ENCODE measurements at places on chromosomes 1 and 21.

GRCh38 chr1:125065092-125065820 is 3880.5 kb downstream of the SRGAP2C start:
- DNase-seq: no peak

DNA sequence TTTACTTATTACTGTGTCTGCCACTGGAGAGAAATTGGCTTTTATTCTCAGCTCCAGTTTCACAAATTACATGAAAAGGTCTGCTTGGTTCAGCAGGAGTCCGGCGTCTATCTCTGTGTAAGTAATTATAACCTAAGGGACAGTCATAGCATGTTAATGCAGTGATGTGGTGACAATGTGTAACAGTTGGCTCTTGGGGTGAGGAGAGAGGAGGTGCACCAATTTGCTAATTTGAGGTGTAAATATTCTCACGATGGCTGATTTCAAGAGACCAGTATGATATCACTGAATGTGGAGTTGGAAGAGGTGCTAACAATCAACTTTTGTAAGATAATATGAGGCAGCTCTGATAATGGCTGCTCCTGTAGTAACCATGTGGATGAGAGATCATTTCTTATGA is 86.1 kb downstream of the CTH start:
- no peak for DNase-seq

DNA sequence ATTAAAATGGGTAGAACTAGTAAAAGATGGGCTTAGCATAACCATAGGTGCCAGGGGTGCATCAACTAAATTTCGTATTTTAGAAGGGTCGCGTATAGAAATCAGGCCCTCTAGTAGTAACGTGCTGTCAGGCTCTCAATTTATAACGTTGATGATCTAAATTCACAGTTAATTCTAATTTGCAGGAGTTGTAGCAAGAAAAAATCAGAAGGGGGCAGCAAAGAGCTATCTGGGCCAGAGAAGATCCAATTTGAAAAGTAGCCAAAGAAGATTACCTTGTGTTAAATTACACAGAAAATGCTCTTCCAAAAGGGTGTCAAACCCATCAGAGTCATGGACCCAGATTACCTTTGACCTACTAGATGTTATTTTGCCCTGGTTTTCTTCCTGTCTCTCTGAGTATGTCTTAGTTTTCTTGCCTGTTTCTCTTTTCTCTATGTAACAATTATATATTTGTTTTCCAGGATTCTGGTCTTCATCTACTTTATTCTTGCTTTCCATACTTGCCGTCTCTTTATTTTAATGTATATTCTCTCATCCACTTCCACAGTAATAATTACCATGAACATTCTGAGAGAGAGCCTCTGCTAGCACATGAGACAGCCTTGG is 1030.9 kb downstream of the AMY1C start:
- DNase-seq: no peak

DNA sequence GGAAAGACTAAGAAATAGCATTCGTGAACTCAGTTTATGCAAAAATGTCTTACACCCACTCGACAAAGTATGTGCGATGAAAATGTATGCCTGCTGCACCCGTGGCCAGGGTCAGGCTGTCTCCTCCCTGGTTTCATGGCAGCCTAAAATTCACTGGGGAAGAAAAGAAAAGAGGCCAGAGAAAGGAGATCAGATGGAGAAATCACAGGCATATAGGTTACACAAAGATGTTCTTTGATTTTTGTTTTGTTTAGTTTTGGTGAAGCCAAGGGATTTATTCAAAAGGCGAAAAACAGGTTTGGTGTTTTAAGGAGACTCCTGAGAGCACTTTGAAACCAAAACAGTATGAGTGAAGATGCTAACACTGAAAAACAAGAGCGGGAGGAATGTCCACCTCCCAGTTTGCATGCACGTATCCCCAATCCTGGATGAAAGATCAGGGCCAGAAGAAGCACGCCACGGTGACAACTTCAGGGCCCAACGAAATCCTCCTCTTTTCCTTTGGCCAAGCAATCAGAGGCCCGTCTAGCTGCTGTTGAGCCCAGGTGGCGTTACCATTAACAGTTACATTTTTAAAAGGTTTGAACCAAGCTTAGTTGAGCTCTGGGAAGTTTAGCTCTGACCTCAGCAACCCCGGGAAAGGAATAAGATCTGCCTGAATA is 992 bp upstream of the SSX2IP start:
- DNase-seq: no peak

DNA sequence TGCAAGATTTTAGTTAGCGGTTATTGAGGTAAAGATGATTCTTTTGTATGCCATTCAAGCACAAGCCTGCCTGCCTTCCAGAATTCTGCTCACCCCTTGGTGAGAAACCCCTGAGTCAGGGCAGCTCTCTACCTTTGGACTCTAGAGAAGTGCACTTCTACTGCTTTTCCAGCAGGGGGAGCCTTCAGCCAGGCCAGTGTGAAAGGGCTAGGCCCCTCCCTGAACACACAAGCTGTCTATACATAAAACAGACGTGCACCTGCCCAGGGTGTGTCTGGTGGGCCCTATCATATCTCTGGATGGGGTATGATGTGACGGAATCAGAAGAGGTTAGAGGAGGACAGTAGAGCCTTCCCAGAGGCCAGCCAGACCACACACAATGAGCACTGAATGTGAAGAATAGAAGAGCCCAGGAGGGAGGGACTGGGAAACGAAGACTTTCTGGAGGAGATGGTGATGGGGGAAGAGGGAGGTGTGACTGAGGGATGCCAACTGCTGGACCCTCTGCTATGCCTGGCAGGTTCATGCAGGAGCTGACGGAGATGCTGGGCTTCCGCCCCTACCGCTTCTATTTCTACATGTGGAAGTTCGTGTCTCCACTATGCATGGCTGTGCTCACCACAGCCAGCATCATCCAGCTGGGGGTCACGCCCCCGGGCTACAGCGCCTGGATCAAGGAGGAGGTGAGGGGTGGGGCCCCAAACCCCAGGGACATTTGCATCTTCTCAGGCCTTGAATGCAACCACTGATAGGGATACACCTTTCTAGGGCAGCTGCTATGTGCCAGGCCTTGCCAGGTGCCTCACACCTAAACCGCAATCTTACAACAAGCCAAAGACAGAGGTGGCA is 13.0 kb upstream of the KCNC4 start:
- DNase-seq: peak; percentile 25

DNA sequence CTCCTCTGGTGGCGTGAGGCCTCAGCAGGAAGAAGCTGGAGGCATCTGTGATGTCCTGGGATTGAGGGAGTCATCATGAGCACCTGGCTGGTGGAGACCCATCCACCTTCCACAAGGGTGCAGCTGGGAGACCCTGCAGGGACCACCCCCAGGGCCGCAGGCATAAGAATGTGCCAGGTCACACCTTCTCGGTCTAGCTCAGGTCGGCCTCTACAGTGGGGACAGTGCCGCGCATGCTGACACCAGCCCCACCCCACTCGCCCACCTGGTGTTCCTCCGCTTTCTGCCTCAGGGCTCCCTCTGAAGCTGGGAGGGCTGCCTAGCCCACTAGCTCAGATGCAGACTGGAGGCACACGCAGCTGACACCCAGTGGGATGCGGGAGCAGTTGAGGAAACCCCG is 5.8 kb upstream of the PAQR7 start:
- no peak for DNase-seq

DNA sequence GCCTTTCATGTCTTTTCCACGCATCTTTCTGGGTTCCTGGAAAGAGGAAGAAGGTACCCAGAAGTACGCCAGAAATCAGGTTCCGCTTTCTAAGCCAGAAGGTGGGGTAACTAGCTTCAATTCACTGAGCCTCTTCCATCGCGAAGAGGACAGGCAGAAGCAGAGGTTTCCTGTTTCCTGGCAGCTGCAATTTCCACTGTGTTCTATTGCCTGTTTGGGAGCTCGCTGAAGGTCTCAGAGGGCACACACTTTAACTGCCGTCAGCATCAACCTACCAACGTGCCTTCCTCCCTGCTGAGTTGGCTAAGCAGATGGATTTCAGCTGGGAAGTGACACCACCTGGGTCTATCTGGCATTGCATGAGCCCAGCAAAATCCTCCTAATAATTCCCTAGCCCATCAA is 10.0 kb downstream of the NCF2 start:
- no peak for DNase-seq

DNA sequence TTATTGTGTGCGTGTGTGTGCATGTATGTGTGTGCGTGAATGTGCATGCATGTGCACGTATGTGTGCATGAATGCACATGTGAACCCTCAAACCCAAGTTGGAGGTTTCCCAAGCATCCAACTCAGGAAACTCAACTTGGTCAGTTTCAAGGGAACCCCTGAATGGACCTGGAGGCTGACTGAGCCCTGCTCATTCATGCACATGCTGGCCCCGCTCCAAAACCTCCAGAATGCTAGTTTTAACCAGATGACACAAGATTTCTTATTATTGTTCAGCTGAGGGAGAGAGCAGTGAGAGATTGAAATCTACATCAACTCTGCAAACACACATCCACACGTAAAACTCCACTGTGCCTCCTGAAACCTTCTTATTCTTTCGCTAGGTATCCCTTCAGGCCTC is 104.4 kb downstream of the OMA1 start:
- no peak for DNase-seq

All from stimulated activated CD8-positive, alpha-beta memory T cell treated with anti-CD3 and anti-CD28 coated beads, Interleukin-7, amount 100 ng/mL, for 48 hours (primary cell).